ENCODE measurements at places on chromosomes 16 and 17.
A peak's percentile ranks its signal among the peaks of the same experiment; 100 is the strongest.

- DNase-seq = no peak
Observed at GRCh38 chr16:75271441-75272096, 20.1 kb upstream of the BCAR1 start.

DNA sequence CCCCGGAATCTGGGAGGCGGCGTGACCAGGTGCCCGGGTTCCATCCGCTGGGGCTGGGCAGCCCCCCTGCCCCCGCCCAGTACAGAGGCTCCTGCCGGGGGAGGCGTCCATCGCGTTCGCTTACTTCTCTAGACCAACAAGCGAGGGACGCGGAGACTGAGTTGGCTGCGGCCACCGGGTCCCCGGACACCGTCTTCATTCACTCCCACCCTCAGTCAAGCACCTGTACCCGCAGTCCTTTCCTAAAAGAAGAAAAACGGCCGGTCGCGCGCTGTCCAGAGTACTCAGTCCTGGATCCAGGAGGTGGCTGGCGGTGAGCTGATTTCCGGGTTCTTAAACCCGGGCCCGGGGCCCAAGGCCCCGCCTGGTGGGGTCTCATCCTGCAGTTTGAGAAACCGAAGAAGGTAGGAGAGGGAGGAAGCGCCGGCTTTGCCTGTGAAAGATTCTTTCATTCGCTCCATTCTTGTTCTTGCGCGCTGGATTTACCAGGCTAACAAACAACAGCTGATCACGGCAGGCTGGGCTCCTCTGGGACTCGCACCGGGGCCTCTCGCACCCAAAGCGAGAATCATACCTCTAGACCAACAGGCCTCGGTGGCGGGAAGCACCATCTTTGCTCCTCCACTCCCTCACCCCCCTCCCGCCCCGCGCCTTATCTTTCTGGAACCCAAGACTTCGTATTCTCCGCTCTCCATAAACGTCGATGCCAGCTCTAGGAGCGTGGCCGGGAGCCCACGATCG lies 17.4 kb upstream of the OR1F1 start:
- DNase-seq = no peak

- DNase-seq = no peak
Observed at GRCh38 chr16:75081179-75081859, 35.3 kb downstream of the LDHD start.

GRCh38 chr16:54336631-54337204 lies 50.1 kb upstream of the IRX3 start:
- no peak for DNase-seq

- no peak for DNase-seq
Observed at GRCh38 chr16:73052576-73052975, 4.6 kb upstream of the ZFHX3 start.

GRCh38 chr17:35313875-35314409 lies 59.5 kb downstream of the SLFN11 start:
- DNase-seq = no peak

- no peak for DNase-seq
Observed at GRCh38 chr17:50771991-50772785, 4.9 kb upstream of the ANKRD40CL start.

GRCh38 chr17:77735081-77735565 lies 223.4 kb upstream of the TNRC6C start:
- DNase-seq = no peak

- peak; percentile 76 for DNase-seq
Observed at GRCh38 chr17:5249615-5250014, 15.0 kb upstream of the SCIMP start.

GRCh38 chr16:74079232-74079586 lies 217.4 kb upstream of the PSMD7 start:
- DNase-seq = no peak

- no peak for DNase-seq
Observed at GRCh38 chr17:55729484-55729883, 6.8 kb upstream of the TMEM100 start.

DNA sequence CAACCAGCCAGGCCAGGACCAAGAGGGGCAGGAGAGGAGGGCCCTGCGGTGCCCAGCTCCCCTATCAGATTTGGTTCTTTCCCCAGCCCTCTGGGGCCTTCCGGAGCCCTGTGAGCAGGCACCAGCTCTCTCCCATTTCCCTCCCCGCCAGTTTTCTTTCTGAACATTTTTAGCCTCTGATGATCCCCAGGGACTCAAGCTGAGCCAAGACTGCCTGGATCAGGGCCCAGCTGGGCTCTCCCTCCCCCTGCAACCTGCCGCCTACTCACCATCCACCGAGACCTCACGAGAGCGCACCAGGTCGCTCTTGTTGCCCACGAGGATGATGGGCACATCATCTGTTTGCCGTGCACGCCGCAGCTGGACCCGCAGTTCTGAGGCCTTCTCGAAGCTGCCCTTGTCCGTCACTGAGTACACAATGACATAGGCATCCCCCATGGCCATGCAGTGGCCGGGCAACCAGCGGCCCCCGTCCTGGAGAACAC lies 2.0 kb downstream of the RRAD start:
- DNase-seq = no peak

- no peak for DNase-seq
Observed at GRCh38 chr16:4866586-4866985, 19.3 kb downstream of the UBN1 start.

- DNase-seq = no peak
Observed at GRCh38 chr16:84107921-84108320, 8.8 kb downstream of the MBTPS1 start.

DNA sequence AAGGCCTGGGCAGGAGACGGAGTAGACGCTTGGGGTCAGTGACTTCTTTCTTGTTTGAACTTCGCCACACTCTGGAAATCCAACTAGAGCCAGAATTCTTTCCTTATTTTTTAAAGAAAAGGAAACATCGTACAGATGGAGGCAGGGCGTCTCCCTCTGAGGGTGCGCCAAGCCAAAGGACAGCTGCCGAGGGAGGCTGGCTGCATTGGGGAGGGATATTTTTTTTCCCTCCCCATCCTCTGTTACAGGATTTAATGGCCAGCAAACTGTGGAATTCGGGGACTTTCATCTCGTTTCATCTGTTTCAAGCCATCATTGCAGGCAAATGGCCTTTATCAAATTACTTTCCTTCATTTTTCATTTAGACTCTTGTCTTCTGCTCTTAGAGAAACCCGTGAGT lies 15.9 kb downstream of the CDK5R1 start:
- DNase-seq = no peak

DNA sequence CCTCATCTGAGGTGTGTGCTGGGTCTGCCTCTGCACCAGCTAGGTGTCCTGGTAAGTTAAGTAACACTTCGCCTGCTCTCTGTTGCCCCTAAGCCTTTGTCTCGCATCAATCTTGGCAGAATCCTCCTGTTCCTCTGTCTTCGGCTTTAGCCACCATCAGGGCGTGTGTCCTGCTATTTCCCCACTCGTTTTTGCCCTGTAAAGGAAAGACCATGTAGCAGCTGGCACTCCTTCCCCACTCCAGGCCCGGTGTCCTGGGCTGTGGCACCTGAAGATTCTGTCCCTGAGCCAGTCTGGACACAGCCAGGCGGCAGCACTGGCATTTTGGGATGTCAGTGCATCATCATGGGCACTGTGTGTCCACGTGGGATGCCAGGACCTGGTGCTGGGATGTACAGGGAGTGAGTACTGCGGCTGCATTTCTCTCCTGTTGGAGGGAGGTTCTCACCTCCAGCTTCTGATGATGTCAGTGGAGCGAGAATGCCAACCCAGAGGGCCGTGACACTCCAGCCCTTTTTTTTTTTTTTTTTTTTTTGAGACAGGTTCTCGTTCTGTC lies 26.2 kb upstream of the FOXK2 start:
- peak; percentile 71 for DNase-seq

Data from RKO (cell line).